Stimulated activated CD8-positive, alpha-beta memory T cell treated with anti-CD3 and anti-CD28 coated beads, Interleukin-7, amount 100 ng/mL, for 48 hours (primary cell): ENCODE measurements at places on chromosomes 11 and 22.

DNA sequence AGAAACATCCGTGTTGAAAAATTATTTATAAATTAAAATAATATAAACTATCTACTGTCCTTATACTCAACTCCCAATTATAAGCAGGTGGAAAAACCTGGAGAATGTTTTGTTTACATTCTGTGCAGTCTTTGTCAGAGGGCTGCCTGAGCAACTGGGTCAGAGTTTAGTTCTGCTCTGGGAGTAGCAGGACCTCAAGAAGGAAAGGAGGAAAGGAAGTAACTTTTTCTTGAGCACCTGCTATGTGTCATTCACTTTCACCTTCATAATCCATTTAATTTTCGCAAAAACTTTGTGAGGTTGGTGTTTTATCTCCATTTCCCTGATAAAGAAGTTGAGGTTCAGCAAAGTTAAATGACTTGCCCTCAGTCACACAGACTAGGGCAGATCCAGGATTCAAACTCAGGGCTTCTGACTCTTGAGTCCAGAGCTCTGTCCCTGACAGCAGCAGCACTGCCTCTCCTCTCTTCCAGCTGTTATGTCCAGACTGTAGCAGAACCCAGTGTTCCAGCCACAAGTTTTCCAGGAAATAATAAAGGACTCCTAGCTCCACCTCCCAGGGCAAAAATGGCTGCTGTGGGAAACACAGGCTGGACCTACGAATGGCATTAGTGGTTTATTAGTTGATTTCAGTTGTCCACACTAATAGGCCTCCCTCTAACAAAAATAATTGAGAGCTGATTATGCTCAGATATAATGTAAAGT lies 6.4 kb downstream of the CD3E start:
- no peak for DNase-seq

DNA sequence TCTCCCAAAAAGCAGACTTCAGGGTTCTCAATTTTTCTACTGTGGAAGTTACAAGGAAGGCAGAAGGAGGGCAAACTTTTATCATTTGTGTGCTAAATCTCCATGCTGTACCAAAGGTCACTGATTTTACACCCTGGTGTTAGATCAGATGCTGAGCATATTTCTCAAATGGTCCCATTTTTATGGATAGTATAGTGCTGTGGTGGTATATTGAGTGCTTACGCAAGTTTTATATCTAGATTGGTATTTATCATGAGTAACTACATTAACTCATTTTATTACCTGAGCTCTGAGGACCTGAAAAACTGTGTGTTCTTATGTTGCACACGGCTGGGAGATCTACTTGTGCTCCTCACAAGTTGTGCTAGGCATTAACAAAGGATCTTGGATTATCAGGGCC lies 75.1 kb downstream of the PRR5L start:
- no peak for DNase-seq

DNA sequence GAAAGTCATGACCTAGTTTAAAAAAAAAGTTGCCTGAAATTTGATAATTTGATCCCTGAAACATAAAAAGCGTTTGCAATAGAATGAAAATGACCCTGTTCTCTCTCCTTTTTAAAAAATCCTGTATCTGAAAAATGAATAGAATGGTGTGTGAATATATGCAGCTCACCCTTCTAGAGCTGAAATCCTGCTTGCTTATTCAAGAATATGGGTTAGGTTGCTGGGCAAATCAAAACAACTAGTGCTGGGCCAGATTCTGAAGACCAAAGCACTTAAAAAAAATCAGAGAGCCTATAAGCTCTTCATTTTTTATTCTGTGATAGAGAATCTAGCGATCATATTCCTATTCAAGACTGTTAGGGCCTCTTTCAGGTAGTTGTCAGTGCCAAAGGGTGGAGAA lies 131.6 kb downstream of the MPPED2 start:
- no peak for DNase-seq

GRCh38 chr22:30856741-30857502 lies 111.7 kb downstream of the MORC2 start:
- no peak for DNase-seq

GRCh38 chr22:42375982-42376381 lies 56.2 kb downstream of the NFAM1 start:
- DNase-seq: no peak
